ENCODE measurements at places on chromosomes 7 and 10. TPM values are rescaled to one million over a fixed set of nuclear protein-coding genes. Genes with fewer than 3 reads are reported as not detected.

C1QL3 gene
- total RNA-seq = not detected

ELOVL3 gene
- total RNA-seq = 5.6 TPM

DNA sequence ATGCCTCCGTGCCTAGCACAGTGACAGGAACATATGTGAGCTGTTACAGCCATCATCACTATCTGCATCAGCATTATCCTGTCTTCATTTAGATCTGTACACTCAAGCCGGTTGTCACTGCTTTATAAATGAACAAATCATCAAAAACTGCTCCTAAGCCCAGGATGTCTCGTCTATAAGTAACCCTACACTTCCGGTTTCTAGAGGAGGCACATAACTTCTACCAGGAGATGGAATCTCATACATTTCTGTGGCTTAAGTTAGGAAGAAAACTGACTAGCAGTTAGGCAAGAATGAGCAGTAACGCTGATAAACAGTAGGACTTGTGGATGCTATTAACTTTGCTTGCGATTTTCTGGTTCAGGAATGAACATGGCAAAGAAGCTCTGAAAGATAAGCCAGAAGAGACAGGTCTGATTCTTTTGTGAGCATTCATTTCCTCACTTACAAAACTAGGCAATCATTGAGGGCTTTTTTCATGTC, 1199.2 kb downstream of the SORCS3 start:
- DNase-seq = no peak

DNA sequence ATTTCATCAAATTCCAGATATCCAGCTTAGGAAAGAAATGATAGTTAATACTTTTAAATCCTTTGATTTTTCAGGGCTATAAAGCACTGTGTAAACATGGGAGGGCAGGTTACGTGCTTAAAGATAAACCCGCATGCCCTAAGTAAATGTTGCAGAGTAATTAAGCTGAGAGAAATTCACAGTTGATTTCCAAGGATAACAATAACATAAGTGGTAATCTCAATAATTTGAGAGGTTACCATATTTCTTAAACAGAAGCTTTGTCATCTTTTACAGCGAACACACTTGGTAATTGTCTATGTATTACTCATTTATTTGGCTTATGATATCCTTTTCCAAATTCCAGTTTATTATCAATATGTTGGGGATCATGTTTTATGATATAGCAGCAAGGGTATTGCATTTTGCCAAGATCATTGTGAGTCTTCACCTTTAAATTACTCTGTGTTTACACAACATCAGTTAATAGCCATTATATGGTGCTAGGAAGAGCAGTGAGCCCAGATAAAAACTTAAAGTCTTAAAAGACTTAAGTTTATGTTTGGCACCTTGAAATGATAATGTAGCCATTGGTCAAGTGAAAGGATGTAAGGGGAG, 15.4 kb downstream of the MGAM start:
- DNase-seq = no peak

- DNase-seq = no peak
Measured at GRCh38 chr7:98215561-98216495, 4.6 kb downstream of the BHLHA15 start.
